Testis (tissue), 5 donors: ENCODE measurements at places on chromosomes 11 and 22.

DNA sequence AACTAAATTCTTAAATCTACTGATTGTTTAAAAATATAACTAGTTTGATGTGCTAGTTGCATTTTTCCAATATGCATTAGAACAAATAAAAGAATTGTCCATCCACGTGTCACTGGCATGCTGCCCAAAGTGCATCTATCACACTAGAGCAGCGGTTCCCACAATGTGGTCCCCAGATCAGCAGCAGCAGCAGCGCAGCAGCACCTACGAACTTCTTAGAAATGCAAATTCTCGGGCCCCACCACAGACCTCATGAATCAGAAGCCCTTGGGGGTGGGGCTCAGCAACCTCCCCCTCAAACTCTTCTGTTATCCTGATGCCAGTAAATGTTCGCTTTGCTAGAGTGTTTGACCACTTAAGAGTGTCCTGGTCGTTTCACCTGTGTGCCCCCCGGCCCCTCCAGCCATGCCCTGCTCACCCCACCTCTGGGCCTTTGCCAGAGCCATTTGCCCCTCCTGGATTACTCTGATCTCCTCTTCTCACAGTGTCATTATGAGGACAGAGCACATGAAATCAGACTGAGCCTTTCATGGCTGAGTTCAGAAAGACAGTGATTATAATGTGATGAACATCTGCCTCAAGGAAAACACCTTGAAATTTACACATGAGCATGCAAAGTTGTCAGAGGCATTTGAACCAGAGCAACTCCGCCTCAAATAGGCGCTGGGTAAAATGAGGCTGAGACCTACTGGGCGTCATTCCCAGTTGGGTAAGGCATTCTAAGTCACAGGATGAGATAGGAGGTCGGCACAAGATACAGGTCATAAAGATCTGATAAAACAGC is 12.6 kb upstream of the VSIG10L2 start:
- no peak for DNase-seq

- DNase-seq: no peak
Measured at GRCh38 chr11:117769533-117769932, 27.5 kb downstream of the DSCAML1 start.

DNA sequence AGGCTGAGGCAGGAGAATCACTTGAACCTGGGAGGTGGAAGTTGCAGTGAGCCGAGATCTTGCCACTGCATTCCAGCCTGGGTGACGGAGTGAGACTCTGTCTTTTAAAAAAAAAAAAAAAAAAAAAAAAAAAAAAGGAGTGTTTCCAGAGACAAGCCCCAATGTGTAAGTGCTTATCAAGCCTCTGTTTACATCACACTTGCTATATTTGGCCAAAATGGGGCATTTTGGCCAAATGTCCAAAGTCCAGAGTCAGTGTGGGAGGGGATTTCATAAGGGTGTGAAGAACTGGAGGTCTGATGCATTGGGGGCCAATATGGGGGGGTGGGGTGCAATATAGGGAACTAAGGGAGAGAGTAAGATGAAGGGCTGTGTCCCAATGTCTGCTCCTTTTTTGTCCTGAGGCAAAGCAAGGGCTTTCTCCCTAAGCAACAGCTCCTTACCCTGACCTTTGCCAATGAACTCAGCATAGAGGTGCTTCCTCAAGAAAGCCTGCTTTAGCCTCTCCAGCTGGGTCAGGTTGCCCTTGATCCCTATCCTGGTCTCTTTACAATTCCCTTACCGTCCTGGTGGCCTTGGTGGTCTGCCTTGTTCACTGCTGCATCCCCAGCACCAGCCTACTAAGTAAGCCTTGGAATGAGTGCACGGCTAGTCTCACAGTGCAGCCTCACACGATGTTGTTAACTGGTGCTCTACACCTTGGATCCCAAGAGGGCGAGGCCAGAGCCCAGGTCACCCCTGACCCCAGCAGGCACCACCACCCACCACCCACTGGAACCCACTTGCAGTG is 14.1 kb upstream of the BCR start:
- DNase-seq: no peak

DNA sequence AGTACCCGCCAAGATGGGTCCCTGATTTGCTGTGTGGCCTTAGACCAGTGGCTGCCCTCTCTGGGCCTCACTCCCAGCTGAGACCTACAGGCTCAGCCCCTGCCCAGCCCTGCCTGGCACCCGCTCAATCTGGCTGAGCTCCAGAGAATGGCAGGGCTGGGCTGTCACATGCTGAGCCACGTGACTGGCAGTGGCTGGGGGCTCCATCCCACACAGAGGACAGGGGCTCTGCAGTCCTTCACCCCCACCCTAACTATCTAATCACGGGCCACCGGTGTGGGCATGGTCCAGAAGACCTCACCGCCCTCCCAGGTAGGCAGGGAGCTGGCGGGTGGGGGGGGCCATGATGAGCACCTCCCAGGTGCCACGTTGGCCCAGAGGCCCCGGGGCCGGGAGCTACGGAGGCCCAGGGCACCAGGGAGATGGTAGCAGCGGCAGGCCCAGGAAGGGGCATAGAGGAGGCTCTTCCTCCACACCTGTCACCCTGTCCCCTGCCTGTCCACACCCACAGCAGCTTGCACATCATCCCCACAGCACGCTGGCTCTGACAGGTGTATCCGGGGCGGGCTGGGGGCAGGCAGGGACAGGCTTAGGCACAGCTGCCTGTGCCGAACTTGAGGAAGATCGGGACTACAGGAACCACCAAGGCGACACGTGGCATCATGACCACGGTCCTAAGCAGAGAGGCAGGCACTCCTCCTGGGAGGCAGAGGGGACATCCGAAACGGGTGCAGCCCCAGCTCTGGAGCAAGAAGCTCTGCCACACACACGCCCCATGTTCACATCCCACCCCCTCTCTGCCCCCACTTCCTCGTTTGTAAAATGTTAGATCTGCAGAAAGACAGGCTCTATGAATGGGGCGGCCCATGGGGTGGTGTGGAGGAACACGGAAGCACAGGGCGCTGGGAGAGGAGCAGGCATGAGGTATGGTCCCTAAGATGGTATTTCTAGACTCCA is 1.5 kb upstream of the ALDH3B1 start:
- DNase-seq: no peak

GRCh38 chr22:32378707-32379272 is 21.1 kb downstream of the RFPL3 start:
- peak; percentile 62 for DNase-seq

GRCh38 chr22:34294476-34294875 is 374.2 kb upstream of the LARGE1 start:
- no peak for DNase-seq

- no peak for DNase-seq
Measured at GRCh38 chr11:121406291-121406690, 45.8 kb upstream of the SORL1 start.

DNA sequence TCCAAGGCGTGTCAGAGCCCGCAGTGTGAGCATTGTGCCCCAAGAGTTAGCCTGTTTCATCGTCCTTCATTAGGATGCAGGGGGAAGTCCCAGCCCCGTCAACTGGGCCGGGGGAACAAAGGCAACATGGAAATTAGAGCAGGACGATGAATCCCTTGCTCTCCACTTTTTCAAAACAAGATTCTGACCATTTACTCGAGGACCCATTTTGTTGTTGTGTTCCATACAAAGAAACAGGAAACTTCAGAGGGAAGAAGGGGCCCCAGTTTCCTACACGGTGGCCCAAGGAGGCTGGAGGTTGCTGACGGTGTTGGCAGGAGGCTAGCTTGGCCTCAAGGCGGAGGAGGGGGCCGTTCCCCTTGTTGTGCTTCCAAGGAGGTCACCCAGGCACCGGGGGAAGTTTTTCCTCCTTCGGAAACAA is 44.0 kb upstream of the SLC1A2 start:
- DNase-seq: no peak

DNA sequence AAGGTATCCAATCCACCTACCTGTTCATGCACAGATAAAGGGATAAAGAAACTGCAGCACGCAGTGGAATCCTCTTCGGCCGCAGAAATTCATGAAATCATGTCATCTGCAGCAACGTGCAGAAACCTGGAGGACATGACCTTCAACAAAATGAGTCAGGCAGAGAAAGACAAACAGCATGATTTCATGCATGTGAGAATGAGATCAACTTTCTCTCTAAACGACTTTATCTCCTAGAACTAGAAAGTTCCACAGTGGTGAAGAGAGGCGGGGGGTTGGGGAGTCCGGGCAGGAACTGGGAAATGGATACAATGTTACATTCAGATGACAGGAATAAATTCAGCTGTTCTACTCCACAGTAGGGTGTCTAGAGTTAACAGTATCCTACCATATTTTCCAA is 9.9 kb downstream of the RGL4 start:
- DNase-seq: peak; percentile 86
